Astrocyte (in vitro differentiated cells and primary cell): ENCODE measurements at places on chromosomes 1 and 21. TPM values are rescaled to one million over a fixed set of nuclear protein-coding genes. Genes with fewer than 3 reads are reported as not detected.

The SPATA6 gene
- total RNA-seq = 7.4 and 8.2 TPM in 2 replicates

- peaks cover 5% of the 10 kb centered on the region for H3K27me3 ChIP-seq
- no peaks in the 10 kb centered on the region for H3K36me3 ChIP-seq
- no peaks in the 10 kb centered on the region for H3K4me1 ChIP-seq
- no peak overlapping the region for H3K27ac ChIP-seq
- DNase-seq = no peak
- H3K4me3 ChIP-seq = no peak overlapping the region
Measured at GRCh38 chr1:18170444-18170843, 62.8 kb downstream of the IGSF21 start.

The OR14K1 gene
- total RNA-seq = not detected in 2 replicates

- DNase-seq = no peak
- H3K27ac ChIP-seq = peak overlapping the region; percentile 93
- H3K4me1 ChIP-seq = peaks cover 32% of the 10 kb centered on the region
- H3K36me3 ChIP-seq = no peaks in the 10 kb centered on the region
Measured at GRCh38 chr1:66542314-66542713, 8.4 kb downstream of the SGIP1 start.

- no peaks in the 10 kb centered on the region for H3K4me1 ChIP-seq
- peaks cover 3% of the 10 kb centered on the region for H3K27me3 ChIP-seq
- no peaks in the 10 kb centered on the region for H3K36me3 ChIP-seq
- DNase-seq = peak; percentile 17
- H3K27ac ChIP-seq = no peak overlapping the region
Measured at GRCh38 chr1:152869808-152870419, 8.2 kb upstream of the SMCP start.

- no peaks in the 10 kb centered on the region for H3K36me3 ChIP-seq
- no peaks in the 10 kb centered on the region for H3K27me3 ChIP-seq
- DNase-seq = no peak
- H3K4me1 ChIP-seq = peaks cover 6% of the 10 kb centered on the region
- H3K27ac ChIP-seq = no peak overlapping the region
Measured at GRCh38 chr1:63943393-63943792, 169.6 kb downstream of the ROR1 start.

- H3K27ac ChIP-seq = no peak overlapping the region
- H3K27me3 ChIP-seq = no peaks in the 10 kb centered on the region
- H3K36me3 ChIP-seq = no peaks in the 10 kb centered on the region
Measured at GRCh38 chr1:24481101-24481500, 21.5 kb upstream of the RCAN3 start.
